ENCODE measurements at places on chromosomes 6 and 20.

GRCh38 chr6:116165596-116165995 is 39.7 kb upstream of the COL10A1 start:
- DNase-seq, result no peak

DNA sequence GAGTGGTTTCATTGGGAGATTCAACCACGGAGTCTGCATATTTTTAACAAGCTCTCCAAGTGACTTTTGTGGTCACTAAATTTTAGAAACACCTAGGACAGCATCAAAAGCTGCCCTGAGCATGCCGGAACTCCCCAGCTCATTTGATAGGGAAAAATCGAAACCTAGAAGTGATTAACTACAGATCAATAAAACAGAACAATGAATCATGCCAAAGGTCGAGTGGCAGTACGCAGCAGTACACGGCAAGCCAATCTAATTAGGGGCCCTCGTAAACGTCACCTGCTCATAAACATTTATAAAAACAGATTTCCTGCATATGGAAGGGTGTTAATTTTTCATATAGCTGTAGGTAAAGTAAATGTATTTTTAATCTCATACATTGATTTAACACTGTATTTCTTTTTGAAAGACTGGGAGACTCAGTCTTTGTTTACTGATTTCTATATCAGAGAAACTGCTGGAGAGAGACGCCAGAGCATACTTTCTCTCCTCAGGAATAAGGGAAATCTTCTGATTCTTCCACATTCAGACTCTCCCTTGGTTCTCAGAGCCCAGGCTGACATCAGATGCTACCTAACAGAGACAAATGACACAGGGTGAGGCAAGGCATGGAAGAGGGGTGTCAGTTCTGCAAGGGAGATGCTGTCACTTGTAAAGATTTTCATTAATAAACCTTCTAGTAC is 232.5 kb downstream of the PTPRT start:
- DNase-seq, result no peak

GRCh38 chr6:136737374-136737844 is 54.9 kb downstream of the MAP3K5 start:
- DNase-seq, result no peak

DNA sequence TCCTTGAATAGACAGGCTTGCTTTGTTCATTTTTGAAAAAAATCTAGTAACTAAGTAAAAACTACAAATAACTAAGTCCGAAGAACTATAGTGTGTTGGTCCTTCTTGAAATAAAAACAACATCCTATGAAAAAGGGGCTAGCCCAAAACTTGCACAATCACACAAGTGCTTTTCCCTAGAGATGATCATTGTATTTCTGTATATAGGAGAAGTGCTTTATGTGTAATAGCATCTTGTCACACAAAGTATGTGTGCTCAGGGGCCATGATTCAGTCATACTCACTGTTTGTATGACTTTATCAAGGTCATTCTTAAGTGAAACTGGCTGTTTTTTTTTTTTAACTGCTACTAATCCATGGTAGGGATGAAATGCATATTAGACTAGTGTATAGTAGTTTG is 179.8 kb downstream of the DTNBP1 start:
- no peak for DNase-seq

GRCh38 chr6:105215506-105215905 is 35.7 kb upstream of the POPDC3 start:
- no peak for DNase-seq

DNA sequence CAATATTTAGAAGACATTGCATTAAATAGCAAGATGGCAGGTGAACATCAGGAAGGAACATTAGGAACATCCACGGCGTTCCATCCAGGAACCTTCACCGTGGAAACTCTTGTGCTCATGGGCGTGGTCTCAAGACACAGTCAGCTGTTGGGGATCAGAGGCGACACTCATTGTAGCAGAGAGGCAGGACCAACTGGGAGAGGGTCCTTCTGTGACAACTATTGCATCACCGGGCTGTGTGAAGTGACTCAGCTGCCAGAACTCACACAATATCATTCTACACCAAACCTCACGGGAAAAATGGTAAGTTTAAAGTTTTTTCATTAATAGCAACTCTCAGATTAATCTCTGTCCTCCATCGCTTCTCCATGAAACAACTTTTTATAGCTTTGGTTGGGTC is 334.8 kb upstream of the SULF2 start:
- DNase-seq, result no peak

- no peak for DNase-seq
These were observed 537.2 kb downstream of the PKHD1 start for GRCh38 chr6:51550243-51550642.

GRCh38 chr6:45441851-45442453 is 64.2 kb upstream of the SUPT3H start:
- no peak for DNase-seq

- no peak for DNase-seq
These were observed 154.6 kb upstream of the AFDN start for GRCh38 chr6:167671977-167672687.

DNA sequence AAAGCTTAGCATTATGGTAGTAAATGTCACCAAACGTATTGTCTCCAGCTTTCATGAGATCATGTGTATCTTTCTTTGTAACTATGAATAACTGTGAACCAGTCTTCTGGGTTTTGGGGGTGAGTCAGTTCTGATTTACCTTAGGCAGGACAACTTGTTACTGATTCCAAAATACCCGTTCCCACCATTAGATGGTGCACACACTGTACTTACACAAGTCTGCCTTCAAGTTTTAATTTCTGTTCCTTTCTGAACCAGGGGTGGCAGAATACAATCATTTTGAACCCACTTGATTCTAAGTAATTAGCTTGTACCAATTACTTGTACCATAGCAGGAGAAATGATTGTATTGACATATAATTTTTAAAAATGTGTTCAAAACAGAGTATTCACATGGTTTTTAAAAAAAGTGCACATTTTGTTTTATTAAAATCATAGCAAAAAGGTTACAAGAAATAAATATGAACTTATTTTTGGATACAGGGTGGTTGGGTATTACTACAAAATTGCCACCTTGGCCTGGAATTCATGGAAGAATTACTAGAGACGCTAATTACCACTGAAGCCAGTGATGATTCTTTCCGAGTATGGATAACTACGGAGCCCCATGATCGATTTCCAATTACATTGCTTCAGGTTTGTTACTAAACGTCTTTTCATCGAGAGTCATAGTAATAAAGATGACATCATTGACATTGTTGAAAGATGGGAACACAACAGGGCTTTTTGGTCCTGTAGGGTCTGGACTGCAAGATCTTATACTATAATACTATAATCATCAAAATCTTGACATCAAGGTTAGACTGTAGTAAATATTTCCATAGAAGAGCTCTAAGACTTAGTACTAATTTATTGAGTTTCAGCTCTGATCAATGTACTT is 75.2 kb upstream of the GLP1R start:
- peak; percentile 63 for DNase-seq

- DNase-seq, result peak; percentile 27
These were observed 4.7 kb downstream of the EHMT2 start for GRCh38 chr6:31892821-31893220.

DNA sequence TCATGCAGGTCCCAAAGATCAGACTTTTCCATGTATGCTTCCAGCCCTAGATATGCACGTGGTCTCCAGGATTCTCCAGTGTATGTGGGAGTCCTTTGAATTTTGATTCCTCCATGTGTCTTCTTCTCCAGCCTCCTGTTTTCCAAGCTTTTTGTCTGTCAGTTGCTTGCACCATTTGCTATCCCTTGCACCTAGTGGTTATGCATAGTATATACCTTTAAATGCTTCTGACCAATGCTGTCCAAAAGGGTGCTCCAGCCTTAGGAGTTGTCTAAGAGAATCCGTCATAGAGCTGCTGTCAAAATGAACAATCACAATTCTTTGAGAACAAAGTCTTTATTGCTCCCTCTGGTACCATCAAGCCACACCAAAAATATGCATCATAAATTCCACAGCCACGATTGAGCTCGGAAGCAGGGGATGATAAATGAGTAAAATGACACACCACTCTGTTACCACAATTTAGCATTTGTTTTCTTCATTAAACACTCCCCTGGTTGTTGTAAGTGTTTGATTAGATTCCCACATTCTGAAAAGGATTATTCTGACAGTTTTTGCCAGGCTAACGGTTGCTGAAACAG is 706.2 kb upstream of the GJE1 start:
- no peak for DNase-seq

DNA sequence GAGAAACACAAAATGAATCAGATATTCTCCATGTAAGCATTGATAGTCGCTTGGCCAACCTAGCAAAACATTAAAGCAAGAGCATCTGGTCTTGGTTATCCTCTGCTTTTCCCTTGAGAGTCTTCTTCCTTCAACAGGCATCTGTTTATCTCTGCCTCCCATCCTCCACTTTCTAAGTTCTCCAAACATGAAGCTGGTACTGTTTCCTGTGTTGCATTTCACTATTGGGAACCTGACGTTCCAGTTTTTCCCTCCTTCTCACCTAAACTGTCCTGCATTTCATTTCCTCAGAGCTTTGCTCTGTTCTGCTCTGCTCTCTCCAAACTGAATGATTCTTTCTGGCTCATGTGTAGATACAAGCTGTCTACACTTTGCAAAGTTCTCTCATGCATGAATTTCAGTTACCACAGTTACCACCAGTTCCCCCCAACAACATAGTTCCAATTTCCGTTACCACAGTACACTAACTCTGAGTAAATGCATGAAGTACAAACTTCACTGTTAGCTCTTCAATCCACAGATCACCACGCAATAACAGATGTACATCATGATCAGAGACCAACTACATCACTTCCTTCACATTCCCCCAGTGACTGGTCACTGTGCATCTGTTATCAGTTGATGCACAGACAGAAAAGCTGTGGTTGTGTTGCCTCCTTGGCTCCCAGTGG is 86.7 kb upstream of the F13A1 start:
- no peak for DNase-seq

GRCh38 chr6:12233693-12234571 is 56.2 kb upstream of the EDN1 start:
- DNase-seq, result peak; percentile 81

- no peak for DNase-seq
These were observed 239.4 kb downstream of the DLL1 start for GRCh38 chr6:170051229-170052172.

GRCh38 chr6:36028877-36029324 is 1.3 kb downstream of the MAPK14 start:
- peak; percentile 76 for DNase-seq

DNA sequence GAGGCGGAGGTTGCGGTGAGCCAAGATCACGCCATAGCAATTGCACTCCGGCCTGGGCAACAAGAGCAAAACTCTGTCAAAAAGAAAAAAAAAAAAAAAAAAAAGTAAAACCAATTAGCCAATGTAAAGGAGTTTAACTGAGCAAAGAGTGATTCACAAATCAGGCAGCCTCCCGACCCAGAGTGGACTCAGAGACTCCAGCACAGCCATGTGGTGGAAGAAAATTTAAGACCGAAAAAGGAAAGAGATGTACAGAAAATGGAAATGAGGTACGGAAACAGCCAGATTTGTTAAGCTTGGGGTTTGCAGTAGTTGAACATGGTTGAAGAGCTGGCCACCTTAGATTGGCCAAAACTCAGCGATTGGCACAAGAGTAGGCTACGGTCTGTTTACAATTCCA is 51.4 kb downstream of the ERMARD start:
- no peak for DNase-seq

GRCh38 chr20:30921286-30922071 is 336.0 kb upstream of the DEFB115 start:
- no peak for DNase-seq

DNA sequence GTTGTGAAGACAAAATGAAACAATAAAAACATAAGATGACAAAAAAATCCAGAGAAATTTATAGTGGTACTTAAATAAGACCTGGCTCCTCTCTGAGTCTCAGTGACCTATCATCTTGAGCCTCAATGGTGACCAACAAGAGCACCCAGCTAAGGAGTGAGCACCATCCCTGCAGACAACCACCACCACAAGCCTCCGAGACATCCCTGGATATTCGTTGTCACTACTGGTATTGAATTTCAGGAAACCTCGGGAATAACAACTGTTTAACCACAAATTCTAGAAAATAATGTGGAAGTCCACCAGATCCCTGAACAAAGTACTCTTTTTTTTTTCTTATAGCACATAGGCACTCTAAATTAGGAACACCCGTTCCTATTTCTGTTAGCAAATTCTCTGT is 32.2 kb upstream of the ADGRF5 start:
- no peak for DNase-seq

DNA sequence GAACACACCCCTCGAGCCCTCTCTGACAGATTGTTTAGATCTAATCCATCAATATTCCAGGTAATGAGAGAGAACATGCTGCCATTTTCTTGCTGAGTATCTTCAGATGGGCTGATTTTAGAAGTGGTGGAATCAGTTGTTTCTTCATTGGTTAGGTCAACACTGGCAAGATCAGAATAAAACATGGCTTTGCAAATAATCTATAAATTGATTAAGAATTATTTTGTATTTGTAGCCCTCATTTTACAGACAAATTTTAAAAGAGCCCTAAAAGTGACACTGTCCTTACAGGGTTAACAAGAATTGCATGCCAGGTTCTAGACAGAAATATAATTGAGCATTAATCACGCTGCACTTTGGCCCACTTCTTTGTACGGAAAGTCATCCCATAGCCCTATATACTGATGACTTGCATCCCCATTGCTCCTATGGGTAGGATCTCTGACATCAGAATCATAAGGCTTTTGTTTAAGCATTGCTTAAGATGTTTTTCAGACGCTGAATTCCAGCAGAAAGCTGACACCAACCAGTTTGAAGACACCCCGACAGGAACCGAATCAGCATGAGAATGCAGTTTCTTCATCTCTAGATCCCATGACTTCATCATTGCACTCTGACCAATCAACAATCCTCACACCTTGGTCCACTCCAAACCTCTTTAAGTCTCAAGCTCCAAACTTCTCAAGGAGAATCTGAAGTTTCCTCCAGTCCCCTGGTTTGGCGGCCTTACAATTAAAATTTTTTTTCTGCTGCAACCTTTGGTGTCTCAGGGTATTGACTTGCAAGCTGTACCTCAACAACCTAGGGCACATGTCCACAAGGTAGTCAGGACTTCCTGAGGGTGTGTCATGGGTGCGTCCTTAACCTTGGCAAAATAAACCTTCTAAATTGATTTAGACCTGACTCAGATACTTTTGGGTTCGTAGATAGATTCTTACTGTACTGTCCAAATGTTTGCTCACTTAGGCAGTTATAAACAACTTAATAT is 7.8 kb downstream of the TDP2 start:
- DNase-seq, result no peak

GRCh38 chr6:130946076-130946475 is 117.0 kb downstream of the EPB41L2 start:
- no peak for DNase-seq

GRCh38 chr6:37559501-37559900 is 59.8 kb upstream of the CCDC167 start:
- no peak for DNase-seq

GRCh38 chr6:126664271-126664670 is 324.4 kb downstream of the CENPW start:
- DNase-seq, result no peak

GRCh38 chr6:32112431-32112980 is 3.4 kb upstream of the TNXB start:
- no peak for DNase-seq

GRCh38 chr6:118875672-118876071 is 18.3 kb upstream of the ASF1A start:
- no peak for DNase-seq

- DNase-seq, result no peak
These were observed 1.5 kb upstream of the GOPC start for GRCh38 chr6:117603821-117604220.

GRCh38 chr20:51121901-51122412 is 99.0 kb upstream of the KCNG1 start:
- no peak for DNase-seq

GRCh38 chr6:72861935-72862432 is 240.1 kb downstream of the KCNQ5 start:
- DNase-seq, result no peak

- DNase-seq, result no peak
These were observed 499.6 kb downstream of the RFPL4B start for GRCh38 chr6:112846681-112847080.

Measured in ACHN (cell line).